ENCODE measurements at places on chromosomes 2 and 18.

- no peak for DNase-seq
These were observed 32.0 kb upstream of the C1QL2 start for GRCh38 chr2:119190321-119191111.

- no peak for DNase-seq
These were observed 35.5 kb downstream of the ZEB2 start for GRCh38 chr2:144484201-144484948.

GRCh38 chr2:159788253-159788652, 9.8 kb downstream of the CD302 start:
- no peak for DNase-seq

GRCh38 chr18:57923611-57924010, 120.4 kb upstream of the NEDD4L start:
- DNase-seq = no peak

DNA sequence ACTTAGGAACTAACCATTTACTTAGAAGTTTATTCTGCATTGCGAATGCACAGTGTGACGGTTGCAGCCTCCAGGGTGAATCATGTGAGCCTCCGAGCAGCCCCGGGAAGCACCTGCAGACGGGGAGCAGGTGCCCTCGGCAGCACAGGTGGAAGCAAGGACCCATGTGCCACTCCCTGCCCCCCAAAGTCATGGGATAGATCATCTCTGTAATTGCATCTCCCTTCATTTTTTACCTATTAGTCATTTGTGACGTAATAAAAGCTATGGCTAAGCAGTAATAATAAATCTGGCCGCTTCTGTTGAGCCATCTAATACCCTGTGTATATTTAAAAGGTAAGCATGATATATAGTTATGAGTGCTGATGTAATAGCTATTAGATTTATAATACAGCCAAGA, 97.2 kb downstream of the PTGR3 start:
- DNase-seq = no peak

- no peak for DNase-seq
These were observed 130.6 kb upstream of the ZSWIM2 start for GRCh38 chr2:186979439-186980116.

DNA sequence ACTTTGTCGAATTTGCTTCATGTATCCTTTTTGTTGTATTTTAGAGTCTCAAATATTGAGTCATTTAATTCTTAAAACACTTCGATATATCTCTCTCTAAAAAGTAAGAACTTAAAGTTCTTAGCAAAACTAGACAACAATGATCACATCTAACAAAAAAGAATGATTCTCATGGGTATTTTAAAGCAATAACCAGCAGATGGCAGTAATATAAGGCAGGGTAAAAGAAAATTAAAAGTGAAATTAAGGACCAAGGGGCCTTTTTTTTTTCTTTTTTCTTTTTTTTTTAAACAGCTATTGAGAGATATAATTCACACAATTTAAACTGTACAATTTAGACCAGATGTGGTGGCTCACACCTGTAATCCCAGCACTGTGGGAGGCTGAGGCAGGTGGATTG, 9.9 kb upstream of the AOX1 start:
- no peak for DNase-seq

GRCh38 chr18:3513481-3513880, 63.5 kb downstream of the TGIF1 start:
- DNase-seq = no peak

- DNase-seq = no peak
These were observed 4.1 kb downstream of the FEV start for GRCh38 chr2:218980735-218981389.

DNA sequence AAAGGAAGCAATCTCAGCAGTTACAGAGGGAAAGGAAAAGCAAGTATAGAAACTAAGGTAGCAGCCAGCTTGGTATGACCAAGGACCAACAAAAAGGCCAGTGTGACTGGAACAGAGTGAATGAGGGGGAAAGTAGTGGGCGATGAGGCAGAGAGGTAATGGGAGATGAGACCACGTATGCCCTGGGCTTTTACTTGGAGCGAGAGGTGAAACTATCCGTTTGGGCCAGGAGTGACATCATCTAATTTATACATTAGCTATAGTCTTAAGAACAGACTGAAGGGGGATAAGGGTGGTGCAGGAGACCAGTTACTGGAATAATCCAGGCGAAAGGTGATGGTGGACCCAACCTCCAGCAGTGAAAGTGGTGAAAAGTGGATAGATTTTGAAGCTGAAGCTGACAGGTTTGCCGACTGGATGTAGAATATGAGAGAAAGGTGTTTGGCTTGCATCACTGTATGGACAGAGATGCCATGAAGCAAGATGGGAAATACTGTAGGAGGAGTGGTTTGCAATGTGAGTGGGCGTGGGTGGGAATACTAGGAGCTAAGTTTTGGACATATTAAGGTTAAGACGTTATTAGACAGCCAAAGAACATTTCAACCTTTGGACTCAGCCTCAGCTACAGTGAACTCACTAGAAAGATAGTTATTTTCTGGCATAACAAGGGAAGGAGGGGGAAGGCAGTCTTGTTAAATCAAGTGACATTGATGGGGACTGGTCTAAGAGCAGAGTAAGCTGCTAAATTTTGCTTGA, 106.0 kb downstream of the PLEKHM3 start:
- DNase-seq = no peak

- DNase-seq = no peak
These were observed 128.5 kb downstream of the CALCRL start for GRCh38 chr2:187319441-187320108.

- DNase-seq = peak; percentile 36
These were observed 78.5 kb downstream of the MDH1 start for GRCh38 chr2:63667132-63667700.

DNA sequence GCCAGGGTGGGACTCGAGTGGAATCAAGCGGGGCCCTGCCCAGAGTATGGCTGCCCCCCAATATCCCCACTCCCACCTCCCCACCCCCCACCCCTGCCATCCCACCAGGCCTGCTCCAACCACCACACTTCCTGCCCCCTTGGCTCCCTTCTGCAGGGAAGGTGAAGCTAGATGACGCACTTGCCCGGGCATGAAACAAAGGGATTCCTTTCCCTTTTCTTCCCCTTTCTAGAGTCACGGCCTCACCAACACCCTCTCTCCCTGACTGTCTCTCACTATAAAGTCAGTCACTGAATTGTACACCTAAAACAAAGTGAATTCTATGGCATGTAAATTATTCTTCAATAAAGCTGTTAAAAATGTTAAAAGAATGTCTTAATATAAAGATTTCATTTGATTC, 16.0 kb downstream of the ZBTB7C start:
- DNase-seq = no peak

GRCh38 chr2:65358678-65359400, 73.6 kb downstream of the SPRED2 start:
- no peak for DNase-seq

DNA sequence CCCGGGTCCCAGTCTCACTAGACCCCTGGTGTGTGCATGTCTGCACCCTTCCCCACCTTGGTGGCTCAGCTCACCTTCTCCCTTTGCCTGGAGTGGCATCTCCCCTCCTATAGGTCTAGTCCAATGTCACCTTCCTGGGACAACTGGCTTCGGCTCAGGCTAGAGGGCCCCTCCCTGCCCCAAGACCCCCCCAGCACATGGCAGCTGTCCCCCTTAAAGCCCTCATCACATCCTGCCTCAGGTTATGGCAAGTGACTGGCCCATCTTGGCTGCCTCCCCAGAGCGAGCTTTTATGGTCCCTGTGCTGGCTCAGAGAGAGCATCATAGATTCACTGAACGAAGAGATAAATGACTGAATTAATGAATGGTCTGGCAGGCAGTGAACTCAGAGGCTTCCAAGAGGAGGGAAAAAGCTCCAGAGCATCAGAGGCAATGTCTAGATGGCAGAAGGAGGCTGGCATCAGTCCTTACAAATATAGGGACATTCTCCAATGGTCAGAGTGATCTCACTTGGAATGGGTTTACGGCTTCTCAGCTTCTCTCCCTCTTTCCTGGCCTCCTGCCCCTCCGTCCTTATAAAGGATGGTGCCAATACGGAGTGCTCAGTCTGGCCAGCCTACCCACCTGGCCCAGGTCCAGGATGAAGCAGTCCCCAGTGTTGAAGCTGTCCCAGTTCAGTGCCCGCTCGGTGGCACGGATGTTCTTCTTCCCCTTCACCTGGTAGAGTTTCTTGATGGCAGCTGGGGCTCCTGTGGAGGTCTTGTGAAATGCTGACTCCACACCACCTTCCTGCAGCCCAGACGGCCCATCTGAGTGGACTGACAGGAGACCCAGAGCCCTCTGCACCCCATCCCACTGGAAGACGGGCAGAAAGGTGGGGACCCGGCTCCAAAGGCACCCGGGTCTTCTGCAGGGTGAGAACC, 9.4 kb downstream of the CAPG start:
- DNase-seq = no peak

GRCh38 chr2:108981846-108982245, 7.2 kb downstream of the EDAR start:
- no peak for DNase-seq

DNA sequence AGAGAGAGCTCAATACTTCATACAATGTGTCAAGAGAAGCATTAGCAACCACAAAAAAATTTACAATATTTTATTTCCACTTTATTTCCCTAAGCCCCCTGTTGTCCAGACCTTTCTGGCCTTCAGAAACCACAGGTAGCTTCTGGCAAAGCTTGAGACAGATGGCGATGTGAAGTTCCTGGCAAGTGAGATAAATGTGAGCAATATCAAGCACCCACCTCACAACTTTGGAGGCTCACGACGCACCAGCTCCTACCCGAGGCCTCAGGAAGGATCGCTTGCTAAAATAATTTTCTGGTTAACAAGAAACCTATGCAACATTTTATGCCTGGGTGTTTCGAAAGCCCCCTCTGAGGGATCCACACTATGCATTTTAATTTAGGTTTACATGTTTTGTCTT, 158.1 kb upstream of the CHAC2 start:
- DNase-seq = peak; percentile 47

- no peak for DNase-seq
These were observed 59.3 kb upstream of the ALPP start for GRCh38 chr2:232319067-232319802.

- no peak for DNase-seq
These were observed 75.4 kb downstream of the TSN start for GRCh38 chr2:121830809-121831208.

DNA sequence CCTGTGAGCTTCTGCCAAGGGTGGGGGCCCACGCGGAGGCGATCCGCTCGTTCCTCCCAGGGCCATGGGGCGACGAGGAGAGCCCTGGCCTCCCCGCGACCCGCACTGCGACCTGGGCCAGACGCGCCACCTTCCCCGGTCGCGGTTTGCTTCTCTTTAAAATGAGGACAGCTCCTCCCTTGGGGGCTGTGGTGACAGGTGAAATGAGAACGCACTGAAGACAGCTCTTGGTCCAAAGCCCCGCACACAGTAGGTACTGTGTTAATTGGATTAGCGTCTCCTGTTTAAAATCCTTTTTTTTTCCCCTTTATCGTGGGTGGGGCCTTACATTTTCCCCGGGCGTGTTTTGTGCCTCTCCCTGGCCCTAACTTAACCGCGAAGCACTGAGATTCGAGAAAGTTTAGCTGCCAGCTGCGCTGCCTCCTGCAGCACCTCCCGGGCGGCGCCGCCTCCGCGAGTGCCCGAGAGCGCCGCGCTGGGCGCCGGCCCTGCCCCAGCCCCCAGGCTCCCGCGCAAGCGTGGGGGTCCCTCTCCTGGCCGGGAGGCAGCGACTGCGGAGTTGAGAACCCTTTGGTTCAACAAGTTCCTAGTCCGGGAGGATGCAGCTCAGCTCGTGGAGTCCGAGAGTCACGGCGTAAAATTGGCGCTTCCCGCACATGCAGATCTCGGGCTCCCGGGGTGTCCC, 1.1 kb downstream of the HPCAL1 start:
- DNase-seq = peak; percentile 86

DNA sequence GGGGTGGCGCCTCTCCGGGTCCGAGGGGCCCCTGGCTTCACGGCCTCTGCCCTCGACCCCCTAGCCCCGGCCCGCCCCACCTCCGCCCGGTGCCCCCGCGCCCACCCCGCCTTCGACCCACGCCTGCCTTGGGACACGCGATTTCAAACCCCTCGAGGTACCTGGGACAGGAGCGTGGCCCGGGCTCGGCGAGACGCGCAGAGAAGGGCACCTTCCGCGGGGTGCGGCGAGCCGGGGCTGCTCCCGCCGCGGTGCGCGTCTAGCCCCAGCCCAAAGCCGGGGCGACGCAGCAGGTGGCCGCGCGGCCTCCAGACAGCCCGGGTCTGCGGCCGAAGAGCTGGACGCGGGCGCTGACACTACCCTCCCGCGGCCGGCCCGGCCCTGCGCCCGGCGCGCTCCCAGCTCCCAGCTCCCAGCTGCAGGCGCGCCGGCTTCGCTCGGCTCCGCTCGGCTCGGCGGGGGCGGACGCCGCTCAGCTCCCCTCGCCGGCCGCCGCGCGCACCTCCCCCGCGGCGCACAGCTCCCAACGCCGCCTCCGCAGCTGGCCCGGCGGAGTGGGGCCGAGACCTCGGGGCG, at the start of gene CRACDL:
CRACDL (minus strand) TSS at position 449 of the 576 bp plus-strand sequence. CDS start 89,425 bp downstream, outside the sequence.
- no peak for DNase-seq

DNA sequence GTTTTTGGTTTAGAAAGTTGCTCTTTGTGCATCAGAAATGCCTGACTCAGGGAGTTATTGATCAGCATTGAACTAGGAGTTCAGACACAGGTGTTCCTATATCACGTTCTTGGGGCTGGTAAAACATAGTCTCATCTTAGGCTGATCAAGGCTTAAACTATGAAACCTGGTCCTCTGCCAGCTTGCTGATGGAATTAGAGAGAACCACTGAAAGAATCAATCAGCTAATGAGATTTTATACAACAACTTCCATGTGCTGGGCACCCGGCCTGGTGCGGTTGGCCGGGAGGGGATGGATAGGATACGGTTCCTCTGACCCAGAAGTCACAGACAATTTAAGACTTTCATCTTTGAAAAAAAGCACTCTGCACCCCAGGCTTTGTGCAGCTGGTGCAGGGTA, 164.9 kb downstream of the RDH14 start:
- DNase-seq = peak; percentile 39

- DNase-seq = no peak
These were observed 67.7 kb downstream of the ABI2 start for GRCh38 chr2:203395858-203396257.

- no peak for DNase-seq
These were observed 128.1 kb downstream of the EIPR1 start for GRCh38 chr2:3249476-3249962.

GRCh38 chr18:9334973-9335696, 562 bp downstream of the TWSG1 start:
- DNase-seq = peak; percentile 83

DNA sequence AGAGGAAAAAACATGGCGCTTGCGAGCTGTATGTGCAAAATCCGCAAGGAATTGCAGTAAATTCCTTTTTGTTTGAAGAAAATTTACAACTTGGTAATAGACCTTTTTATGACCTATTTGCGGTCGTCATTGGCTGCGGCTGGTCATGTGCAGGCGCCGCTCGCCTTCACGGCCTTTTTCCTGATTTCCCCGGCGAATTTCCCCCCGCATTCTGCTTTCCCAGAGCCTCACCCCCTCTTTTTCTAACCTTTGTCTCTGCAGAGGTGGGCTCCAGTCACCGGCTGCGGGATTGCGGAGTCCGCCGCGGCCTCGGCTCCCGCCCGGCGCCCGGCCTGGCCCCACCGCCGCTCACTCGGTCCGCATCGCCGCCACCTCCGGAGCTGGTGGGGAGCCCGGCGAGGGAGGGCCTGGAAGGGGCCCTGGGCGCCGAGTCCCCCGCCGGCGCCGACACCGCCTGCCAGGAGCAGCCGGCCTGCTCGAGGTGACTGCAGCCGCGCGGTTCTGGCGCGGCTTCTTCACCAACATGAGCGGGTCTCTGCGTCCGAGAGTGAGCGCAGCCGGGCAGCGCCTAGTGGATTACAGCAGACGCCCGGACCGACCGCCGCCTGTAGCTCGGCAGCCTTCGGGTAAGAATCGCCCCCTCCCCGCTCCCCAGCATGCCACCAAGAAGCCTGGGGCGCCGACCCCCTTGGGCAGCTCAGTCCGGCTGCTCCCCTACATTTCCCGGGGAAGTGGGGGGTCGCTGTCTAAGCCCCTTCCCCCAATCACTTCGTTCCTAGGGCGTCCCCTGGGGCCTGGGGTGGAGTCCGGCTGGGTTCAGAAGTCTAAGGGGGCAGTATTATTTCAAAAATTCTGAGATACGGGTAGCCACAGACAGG, 7.1 kb downstream of the HOXD8 start:
- no peak for DNase-seq

All from activated CD4-positive, alpha-beta T cell treated with anti-CD3 and anti-CD28 coated beads, Interleukin-2, amount 10 ng/mL, durations not matched to agents 24 days and 14 days (primary cell).